ENCODE measurements at places on chromosomes 2 and 18.

GRCh38 chr2:79368116-79368630 lies 144.7 kb upstream of the CTNNA2 start:
- no peak for DNase-seq

DNA sequence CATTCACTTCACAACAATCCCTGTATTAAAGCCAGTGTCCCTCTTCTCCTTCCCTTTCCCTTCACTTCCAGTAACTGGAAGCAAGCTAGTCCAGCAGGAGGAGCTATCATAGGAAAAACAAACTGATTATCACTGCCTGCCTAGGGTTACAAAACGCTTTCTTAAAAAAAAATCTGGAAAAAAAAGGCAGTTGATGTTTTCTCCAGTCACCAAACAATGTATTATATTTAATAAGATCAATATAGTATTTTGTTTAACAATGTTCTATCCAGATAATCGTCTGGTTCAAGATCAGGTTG lies 78.8 kb upstream of the ITGB6 start:
- DNase-seq, result no peak

- no peak for DNase-seq
Measured at GRCh38 chr2:107025869-107026380, 140.0 kb upstream of the ST6GAL2 start.

DNA sequence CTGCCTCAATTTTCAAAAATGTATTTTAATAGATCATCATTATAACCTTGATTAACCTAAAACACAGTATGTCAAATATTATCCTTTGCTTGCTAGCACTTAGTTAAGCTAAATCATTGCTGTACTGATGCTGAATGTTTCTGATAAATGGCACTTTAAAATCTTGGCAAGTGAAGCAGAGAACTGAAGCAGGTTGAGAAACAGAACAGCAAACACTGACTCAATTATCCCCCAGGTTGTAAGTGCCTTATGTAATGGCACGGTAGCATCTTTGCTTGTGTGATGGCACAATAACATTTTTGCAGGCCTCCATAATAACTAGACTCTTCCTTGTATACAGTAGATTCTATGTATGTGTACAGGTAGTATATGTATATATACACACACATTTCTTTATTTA lies 33.8 kb downstream of the ARHGAP15 start:
- DNase-seq, result no peak
